ENCODE measurements at places on chromosomes 3 and 15.

GRCh38 chr15:69513450-69513960, 60.9 kb downstream of the RPLP1 start:
- no peak for DNase-seq

GRCh38 chr3:45134758-45135521, 11.2 kb downstream of the CDCP1 start:
- no peak for DNase-seq

DNA sequence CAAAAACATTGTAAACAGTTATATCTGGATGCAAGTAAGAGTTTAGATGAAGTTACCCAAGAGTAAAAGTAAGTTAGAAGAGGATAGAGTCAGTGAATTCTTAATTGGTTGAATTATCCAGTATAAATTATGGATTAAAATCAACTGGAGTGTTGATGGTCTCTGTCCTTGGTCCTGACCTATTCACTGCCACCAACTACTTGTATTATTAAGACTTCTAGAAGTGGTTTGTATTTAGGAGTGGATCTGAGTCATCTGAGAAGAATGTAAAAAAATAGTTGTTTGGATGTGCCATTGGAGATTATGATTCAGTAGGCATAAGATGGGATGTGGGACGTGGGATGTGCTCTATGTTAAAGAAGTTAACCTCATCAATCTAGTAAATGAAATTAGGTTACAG, 86.4 kb downstream of the SYNPR start:
- peak; percentile 0 for DNase-seq

GRCh38 chr3:191959876-191960413, 499.0 kb downstream of the PYDC2 start:
- DNase-seq: no peak

GRCh38 chr3:189337673-189338091, 165.9 kb downstream of the TPRG1 start:
- DNase-seq: peak; percentile 19

GRCh38 chr15:82294061-82294690, 31.6 kb downstream of the SAXO2 start:
- no peak for DNase-seq

GRCh38 chr3:48851407-48851806, 3.7 kb upstream of the PRKAR2A start:
- peak; percentile 72 for DNase-seq

DNA sequence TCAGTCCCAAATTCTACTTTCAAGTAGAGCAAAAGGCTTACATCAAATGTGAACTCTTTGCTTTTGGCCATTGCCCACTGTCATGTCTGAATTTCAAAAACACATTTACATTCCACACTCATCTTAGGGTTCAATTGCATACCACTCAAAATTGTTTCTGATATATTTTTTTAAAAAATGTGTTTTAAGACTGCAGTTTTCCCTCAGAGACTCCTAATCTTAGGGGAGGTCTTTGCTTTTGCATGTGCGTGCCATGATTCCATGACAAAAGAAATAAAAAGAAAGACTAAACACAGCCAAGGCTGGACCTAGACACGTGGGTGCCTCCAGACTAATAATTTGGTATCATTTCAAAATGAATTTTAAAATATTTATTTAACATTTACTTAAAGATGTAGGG, 396.8 kb upstream of the RASGRP1 start:
- no peak for DNase-seq

GRCh38 chr3:152051501-152052404, 178.3 kb downstream of the SUCNR1 start:
- DNase-seq: peak; percentile 87

DNA sequence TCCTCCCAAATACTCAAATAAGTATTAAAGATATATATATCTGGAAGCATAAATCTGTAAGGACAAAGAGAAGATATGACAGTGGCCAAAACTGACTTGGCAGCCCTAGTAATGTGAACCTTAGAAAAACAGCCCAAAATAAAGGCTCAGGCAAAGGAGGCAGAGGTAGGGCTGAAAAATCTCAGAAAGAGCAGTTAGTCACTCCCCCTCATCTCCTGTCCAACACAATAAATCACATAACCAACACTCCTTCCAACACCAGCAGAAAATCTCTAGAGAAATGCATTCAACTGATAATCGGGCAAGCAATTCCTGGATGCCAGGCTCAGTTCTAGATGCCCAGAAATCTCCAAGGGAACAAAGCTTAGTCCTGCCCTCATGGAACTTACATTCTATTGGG, 22.1 kb upstream of the CHRM5 start:
- no peak for DNase-seq

DNA sequence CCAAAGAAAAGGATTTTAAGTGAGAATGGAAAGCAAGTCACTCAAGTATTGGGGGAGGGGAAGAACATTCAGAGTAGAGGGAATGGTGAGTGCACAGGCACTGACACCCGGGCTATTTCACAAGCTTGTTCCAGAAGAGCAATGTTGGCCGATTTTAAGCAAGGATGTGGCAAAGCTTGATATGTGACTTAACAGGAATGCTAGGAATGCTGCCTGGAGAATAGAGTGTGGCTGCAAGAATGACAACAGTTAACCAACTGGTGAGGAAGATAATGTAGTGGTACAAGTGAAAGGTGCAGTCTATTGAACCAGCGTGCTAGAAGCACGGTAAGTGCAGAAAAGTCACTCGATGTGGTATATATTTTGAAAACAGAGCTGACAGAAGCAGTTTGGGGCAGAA, 6.2 kb upstream of the CCDC80 start:
- peak; percentile 77 for DNase-seq

- DNase-seq: no peak
Measured at GRCh38 chr15:80163217-80163616, 10.4 kb downstream of the FAH start.

- DNase-seq: peak; percentile 89
Measured at GRCh38 chr15:72319360-72319984, 485 bp downstream of the CELF6 start.

DNA sequence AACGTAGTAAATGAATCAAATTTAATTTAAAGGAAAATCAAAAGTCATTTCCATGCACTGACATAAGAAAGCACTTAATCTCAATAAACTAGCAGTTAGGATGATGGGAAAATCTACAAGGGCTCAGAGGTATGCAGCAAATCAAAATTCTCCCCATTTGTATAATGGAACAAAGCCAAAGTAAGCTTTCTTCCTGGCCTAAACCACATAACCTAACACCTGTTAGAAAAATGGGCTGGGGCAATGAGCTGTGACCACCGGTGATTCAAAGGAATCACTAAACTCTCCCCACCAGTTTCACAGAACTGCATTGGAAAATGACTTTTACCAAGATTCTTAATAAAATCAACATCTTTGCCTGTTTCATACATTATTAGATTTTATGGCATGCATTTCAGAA, 1024.3 kb downstream of the FHIT start:
- DNase-seq: no peak

- DNase-seq: peak; percentile 7
Measured at GRCh38 chr3:10950476-10951294, 41.9 kb upstream of the SLC6A1 start.

DNA sequence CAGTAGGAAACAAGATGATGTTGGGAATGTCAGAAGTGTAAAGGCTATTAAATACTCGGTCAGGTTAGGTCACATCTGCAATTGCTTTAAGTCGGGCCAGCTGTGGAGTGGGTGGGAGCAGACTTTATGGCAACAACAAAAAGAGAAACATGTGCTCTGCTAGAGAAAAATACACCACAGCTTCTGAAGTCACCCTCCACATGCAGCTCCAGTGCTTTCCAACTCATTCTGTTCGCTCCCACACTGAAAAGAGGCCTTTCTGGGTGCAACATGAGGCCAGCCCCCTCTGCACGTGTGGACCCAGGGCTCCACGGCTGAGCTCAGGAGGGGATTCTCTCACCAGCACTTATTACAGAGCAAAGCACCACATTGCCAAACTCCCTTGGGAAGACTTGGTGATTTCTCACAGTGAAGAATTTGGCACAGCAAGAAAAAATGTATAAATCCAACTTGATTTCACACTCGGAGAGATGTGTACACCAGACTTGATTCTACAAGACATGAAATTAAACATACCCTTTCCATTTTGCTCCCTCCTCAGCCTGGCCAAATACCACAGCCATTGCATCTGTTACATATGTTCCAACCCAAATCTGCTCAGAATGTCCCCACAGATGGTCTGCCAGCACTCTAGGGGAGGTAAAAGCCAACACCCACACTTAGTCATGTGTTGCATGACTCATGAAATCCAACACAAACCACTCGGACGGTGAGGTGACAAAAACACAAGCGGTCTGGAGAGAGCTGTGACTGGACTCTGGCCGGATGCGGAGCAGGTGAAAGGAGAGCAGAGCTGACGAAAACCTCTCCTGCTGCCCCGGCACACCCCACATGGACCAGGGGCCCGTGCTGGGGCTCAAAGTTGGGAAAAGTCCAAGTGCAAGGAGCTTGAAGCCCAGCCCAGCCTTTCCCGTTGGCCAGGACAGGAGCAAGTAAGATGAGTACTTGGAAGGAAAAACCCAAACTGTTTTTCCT, 74.6 kb downstream of the ITGB5 start:
- peak; percentile 90 for DNase-seq

DNA sequence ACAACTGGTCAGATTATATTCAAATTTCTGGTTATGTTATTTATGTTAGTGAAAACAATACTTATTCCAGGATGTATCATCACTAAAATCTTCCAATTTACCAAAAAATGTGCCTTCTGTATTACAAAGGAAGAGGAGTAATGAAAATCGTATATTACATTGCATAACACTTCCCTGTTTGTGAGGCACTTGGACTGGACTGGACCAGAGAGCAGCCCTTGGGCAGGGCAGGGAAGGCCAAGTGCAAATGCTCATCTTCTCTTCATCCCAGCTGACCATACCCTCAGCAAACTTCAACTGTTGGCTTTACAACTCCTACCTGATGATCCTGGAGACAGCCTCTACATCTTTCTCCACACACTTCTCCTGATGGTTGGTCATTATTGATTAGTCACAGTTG, 285.7 kb upstream of the MME start:
- DNase-seq: no peak

DNA sequence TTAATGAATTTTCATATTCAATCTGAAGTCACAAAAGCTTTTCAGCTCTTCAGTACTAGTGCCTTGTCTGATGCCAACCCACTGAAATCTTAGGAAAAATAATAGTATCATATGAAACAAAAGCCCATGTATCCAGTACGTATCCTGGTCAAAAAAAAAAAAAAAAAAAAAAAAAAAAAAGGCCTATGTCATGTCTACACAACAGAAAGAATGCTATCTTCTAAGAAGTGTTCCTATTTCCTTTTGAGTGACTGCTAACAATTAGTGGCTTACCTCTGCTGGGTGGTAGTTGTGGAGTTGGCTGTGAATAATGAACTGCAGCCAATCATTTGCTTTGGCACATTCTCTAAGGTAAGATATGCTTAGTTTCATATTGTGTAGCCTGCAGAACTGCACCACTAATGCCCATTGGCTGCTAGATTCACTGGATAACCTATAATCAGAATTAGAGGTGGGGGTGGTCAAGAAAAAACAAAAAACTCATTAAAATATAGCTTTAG, 59.6 kb downstream of the EIF3J start:
- no peak for DNase-seq

DNA sequence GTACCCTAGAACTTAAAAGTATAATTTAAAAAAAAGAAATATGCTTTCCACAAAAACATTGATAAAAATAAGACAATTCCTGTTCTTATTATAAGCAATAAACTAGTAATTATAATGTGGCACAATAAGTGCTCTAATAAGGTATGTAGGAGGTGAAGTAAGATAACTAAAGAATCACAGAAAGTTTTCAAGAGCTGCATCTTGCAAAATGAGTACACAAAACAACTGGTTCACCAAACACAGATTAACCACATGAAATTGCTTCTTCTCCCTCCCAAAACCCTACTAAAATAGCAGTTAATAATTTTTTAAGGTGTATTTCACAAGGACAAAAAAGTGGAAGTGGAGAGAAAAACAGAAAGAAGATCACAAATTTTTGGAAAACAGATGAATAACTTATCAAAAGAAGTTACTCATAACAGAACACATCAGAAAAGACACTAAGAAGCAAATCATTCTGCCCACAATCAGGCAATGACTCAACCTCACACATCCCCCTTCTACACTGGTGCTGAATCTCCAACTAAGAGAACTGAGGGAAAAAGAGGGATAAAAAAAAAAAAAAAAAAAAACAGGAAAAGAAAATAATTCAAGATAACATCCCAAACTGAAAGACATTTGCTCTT, 64.2 kb downstream of the TBC1D5 start:
- DNase-seq: no peak

DNA sequence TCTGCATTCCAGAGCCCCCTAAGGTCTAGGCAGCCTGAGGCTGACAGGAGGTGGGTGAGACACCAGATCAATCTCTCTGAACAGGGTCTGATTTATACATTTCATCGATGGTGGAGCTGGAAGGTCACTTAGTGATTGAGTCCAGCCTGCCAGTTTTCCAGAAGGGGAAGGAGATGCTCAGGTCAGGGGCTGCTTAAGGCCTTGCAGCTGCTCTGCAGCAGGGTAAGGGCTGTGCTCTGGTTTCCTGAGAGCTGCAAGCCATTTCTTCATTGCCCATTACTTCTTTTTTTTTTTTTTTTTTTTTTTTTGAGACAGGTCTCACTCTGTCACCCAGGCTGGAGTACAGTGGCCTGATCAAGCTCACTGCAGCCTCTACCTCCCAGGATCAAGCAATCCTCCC, 10.7 kb downstream of the TADA3 start:
- DNase-seq: no peak

DNA sequence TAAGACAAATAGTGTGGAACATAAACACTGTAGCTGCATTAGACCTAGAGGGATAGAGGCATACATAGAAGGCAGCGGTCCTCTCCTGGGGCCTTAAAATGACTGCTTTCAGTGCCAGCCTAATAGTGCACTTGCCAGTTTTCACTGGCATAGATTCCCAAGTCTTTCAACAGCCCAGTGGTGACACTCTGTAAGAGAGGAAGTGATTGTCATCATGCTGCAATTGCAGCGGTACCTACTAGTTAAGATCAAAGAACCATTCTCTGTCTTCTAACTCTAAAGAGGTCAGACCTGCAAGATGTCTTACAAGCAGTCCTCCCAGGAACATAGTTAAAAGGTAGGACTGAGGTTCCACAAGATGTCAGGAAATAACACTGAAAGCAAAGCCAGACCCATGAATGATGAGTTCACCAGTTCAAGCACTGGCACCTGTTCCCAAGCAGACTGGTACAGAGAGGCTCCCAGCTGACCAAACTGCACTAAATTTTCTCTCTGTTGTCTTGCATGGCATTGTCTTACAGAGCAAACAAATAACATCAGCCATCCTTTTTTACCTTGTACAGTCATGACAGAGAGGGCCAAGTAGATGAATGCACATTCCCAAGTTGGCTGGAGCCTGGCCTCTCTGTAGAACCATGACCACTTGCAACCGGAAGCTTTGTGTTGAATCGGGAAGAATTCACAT, 100.5 kb upstream of the SKOR1 start:
- DNase-seq: peak; percentile 43

Measured in DMS53 (cell line).